ENCODE measurements at places on chromosomes 7 and 10. TPM values are rescaled to one million over a fixed set of nuclear protein-coding genes. Genes with fewer than 3 reads are reported as not detected.

The FRAT1 gene
- 4.8 TPM for total RNA-seq

The SUN3 gene
- total RNA-seq: not detected

The MGAM2 gene
- total RNA-seq: not detected

The LIPM gene
- total RNA-seq: not detected

The CTAGE4 gene
- 1.0 TPM for total RNA-seq

The AGR2 gene
- total RNA-seq: not detected

The FAM13C gene
- not detected for total RNA-seq

The PPP1R3C gene
- total RNA-seq: 0.07 TPM

The KCNIP2 gene
- 3.4 TPM for total RNA-seq

The MCM10 gene
- 55.5 TPM for total RNA-seq

The ABCA13 gene
- total RNA-seq: 0.05 TPM

The ADCYAP1R1 gene
- not detected for total RNA-seq

The MSS51 gene
- total RNA-seq: 3.8 TPM

The HNRNPF gene
- total RNA-seq: 430 TPM

The HTR5A gene
- total RNA-seq: not detected

The R3HCC1L gene
- 18.3 TPM for total RNA-seq

The RNLS gene
- total RNA-seq: 2.1 TPM

The MYOF gene
- total RNA-seq: 1.8 TPM

The NUTM2E gene
- total RNA-seq: not detected

The ITPRID1 gene
- not detected for total RNA-seq

The SPDYE6 gene
- not detected for total RNA-seq

The PLPP4 gene
- not detected for total RNA-seq

The PDCD11 gene
- total RNA-seq: 61.4 TPM

The PPP1R17 gene
- total RNA-seq: not detected

The PHYHIPL gene
- total RNA-seq: not detected

The HABP2 gene
- total RNA-seq: not detected

The C10orf105 gene
- total RNA-seq: 0.42 TPM

The RPA3 gene
- 69.7 TPM for total RNA-seq

The SAMD9L gene
- total RNA-seq: 162 TPM

The CLCN1 gene
- 0.07 TPM for total RNA-seq

The GPER1 gene
- not detected for total RNA-seq

The TMEM213 gene
- 4.6 TPM for total RNA-seq

The DKK1 gene
- total RNA-seq: not detected

The WDFY4 gene
- 0.29 TPM for total RNA-seq

The GDF2 gene
- total RNA-seq: not detected

The OPALIN gene
- not detected for total RNA-seq

The UPK3BL1 gene
- total RNA-seq: 16.0 TPM

The C10orf90 gene
- not detected for total RNA-seq

Measured in T-helper 1 cell treated with Interleukin-12 subunit alpha and Interleukin-12 subunit beta and Interleukin-4 antibody, amounts not matched to agents 30 ng/mL and 1 ng/mL, for 36 hours (primary cell).